ENCODE measurements at places on chromosomes 16 and 17.

DNA sequence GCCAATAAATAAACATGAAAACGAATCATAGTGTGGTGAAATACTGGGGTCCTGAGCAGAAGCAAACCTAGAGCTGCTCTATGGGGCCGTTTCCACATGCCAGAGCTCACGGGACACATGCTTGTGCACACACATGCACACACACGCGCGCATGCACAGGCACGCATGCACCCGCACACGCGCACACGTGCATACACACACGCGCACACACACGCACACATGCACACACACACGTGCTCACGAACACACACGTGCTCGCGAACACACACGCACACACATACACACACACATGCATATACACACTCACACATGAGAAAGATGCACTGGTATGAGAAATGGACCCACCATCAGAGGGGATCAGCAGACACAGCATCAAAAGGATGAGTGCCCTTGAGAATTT, 52.2 kb upstream of the DNAJA2 start:
- no peak for DNase-seq

DNA sequence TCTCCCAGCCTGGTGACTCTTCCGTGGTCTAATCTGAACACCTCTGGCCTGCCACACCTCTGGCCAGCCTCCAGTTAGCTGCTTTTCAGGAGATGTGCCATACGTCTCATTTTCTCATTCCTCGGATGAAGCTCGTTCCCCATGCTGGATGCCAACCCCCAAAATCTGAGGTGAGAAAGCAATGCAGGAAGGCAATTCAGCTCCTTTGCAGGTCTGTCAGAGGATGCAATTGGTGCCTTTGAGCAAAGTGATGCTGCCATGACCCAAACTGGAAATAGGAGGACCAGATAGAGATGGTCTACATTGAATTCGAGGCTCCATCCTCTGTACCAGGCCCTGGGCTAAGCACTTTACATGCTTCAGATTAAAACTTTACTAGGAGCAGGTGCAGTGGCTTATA, 11.0 kb upstream of the CUEDC1 start:
- no peak for DNase-seq

- no peak for DNase-seq
These were observed 218.0 kb downstream of the NTN1 start for GRCh38 chr17:9239246-9239792.

DNA sequence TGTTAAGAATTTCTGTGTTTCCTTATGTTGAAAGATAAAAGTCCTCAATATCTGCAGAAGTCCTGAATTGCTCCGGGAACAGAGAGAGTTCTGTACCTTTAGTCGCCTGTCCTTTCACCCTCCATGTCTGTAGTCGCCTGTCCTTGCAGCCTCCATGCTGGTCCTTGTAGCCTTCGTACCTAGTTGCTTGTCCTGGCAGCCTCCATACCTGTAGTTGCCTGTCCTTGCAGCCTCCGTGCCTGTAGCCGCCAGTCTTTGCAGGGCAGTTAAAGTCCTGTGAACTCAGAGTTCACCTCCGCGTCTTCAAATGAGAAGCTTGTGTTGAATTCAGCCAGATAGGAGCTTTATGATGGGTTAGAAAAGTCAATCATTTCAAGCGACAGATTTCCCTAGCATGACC, 19.5 kb upstream of the ITGAX start:
- no peak for DNase-seq

GRCh38 chr17:18105027-18105426, 3.5 kb upstream of the MYO15A start:
- DNase-seq, result no peak

DNA sequence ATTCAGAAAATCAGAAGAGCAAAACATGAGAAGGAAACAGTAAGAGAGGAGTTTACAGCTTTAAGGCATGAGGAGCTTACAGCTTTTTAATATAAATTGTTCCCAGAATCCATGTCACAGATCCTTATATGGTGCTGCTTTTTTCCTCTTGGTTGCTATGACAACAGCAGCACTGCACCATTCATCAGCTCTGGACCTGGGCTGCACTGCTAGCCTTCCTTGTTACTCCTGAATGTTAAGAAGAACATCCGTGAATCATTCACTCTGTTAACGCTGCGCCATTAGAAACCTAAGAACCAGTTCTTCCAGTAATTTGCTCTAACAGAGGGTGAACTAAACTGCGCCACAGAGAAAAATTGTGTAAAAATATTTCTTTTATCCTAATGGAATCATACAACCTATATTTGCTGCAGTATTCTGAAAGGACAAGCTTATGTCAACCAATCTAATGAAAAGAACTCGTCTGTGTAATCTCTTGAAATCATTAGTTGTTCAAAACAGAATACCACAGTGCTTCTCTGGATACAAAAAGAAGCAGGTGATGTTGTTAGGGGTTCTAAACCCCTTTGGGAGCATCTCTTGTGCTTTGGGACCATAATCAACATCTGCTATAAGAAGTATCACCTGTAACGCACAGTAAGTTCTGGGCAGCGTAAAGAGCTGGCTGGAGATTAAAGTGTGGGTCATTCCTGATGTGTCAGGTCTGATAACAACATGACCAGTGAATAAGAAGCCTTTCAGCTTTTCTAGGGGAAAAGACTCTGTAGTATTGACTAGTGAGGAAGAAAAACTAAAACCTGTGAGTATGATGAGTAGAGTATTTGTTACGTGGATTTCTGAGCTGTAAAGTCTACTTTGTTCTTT, 151.2 kb downstream of the TANC2 start:
- peak; percentile 23 for DNase-seq

DNA sequence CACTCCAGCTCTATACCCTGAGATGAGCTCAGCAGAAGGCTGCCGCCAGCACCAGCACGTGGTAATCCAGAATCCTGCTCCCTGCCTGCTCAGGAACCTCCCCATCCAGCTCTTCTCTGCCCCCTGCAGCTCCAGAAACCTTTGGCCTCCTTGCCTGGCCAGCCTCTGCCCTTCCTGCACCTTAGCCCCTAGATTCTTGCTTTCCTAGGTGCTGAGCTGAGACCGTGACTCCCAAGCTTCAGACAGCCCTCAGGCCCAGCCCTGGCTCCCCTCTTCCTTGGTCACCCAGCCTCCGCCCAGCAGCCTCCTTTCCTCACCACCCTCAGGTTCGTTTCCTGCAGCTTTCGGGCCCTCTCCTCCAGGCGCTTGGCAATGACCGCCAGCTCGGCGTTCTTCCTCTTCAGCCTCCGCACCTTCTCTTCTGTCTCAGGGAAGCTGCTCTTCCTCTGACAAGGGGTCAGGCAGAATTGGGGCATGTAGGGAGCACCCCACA, 2.6 kb downstream of the TSPOAP1 start:
- DNase-seq, result no peak

DNA sequence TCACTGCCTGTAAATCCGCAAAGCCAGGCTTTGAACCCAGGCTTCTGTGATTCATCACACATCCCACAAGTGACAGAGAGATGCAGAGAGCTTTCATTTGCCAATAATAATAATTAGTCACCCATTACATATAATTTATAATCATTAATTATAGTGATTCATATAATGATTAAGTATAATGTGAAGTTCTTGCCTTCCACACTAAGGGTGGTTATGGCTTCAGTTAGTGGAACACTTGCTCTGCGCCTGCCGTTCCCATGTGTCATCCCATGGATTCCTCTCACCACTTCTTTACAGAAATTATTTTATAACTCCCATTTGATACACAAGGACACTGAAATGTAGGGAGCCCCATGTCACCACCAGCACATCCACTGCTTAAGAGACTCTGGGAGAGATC, 39.8 kb upstream of the XYLT1 start:
- no peak for DNase-seq

- no peak for DNase-seq
These were observed 139.4 kb downstream of the ZFHX3 start for GRCh38 chr16:72908362-72909167.

All from nucleus accumbens (tissue), 56 donors.